HL-60 (cell line): ENCODE measurements at places on chromosomes 1 and 21.

DNA sequence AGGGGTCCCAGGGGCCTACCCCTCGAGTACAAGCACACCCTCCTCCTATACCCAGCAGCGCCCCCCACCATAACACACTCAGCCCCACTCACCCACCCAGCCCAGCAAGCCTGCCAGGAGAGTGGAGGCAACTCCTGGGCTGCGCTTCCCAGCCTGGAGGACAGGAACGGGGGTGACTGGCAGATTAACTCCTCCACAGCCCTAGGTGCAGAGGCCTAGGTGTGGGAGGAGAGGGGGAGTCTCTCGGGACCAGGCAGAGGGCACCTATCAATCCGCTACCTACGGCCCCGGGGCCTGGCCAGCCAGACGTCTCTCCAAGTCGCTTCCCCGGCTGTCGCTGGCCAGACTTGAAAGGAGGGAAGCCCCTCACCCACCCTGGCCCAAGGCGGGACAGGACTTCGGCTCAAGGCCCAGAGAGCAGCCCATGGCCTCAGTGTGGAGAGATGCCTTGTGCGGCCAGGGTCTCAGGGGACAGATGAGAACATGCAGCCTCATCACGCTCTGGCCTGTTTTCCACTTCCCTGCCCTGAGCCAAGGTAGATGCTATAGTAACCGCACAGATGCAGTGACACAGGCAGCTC lies 24.9 kb downstream of the MATN1 start:
- no peak for DNase-seq

GRCh38 chr1:232378266-232379062 lies 251.5 kb downstream of the SIPA1L2 start:
- no peak for DNase-seq

DNA sequence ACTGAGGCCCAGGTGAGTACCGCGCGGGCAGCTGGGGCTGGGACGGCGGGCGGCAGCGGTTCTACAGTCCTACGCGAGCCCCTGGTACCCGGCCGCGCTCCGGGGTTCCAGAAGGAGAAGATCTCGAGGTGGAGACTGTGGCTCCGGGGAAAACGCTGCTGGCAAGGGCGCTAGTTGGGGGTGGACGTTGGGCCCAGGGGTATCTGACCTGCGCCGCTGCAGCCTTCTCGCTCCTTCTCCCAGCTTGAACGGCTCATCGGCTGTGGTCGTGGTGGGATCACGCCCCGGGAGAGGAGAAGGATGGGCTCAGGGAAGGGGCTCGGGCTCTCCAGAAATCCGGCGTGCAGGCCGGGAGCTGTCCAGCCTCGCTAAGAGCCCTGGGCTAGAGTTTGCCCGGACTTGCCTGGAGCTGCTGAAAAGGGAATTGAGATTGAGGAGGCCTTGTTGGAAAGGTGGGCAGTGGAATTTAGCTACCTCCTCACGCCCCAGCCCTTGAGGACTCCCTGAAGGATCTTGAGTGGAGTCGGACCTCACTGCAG lies 1.1 kb upstream of the POU3F1 start:
- no peak for DNase-seq

DNA sequence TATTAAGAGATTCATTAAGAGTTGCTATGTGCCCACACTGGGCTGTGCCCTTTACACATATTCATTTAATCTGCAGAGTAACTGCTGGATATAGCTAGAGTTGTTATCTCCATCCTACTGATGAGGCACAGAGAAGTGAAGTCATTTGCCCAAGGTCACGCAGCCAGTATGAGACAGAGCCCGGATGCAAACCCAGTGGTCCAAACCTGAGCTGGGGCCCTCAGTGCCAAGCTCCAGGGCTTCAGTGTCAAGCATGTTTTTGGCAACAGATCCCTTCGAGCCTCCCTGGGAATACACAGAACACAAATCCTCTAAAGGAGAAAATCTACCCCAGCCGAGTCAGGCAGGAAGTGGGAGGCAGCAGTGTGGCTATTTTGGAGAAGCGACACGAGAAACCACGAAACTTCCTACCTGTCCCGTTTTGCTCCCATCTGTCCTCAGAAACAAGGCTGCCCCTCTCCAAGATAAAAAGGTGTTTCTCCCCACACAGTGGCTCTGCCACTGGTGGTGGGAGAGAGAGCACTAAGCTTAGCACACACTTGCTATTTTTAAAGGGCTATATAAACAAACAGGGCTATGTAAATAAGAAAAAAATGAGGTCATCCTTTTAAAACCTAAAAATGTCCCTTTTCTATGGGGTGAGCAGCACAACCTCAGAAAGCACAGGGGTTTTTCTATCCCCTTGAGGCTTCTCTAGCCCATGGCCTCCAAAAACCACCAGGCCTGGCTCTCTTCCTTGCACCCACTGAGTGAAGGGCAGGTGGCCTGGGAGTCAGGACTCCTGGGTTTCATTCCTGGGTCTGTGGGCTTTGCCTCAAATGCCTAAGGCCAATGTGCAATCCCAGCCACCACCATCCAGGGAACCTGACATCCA lies 138.6 kb upstream of the EDN2 start:
- no peak for DNase-seq

DNA sequence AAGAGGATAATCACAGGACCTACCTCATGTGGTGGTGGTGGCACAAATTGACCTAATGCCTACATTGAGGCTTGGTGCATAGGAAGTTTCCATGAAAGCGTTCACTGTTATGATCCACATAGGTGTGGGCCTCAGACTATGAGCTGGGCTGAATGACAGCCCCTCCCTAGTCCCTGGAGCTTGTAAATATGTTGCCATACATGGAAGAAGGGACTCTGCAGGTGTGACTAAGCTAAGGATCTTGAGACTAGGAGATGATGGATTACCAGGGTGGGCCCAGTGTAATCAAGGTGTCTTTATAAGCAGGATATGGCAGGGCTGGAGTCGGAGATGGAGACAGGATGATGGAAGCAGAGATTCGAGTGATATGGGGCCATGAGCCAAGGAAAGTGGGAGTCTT lies 31.0 kb upstream of the KCNE1 start:
- no peak for DNase-seq

GRCh38 chr1:22351768-22352080 lies 99.9 kb upstream of the ZBTB40 start:
- no peak for DNase-seq

DNA sequence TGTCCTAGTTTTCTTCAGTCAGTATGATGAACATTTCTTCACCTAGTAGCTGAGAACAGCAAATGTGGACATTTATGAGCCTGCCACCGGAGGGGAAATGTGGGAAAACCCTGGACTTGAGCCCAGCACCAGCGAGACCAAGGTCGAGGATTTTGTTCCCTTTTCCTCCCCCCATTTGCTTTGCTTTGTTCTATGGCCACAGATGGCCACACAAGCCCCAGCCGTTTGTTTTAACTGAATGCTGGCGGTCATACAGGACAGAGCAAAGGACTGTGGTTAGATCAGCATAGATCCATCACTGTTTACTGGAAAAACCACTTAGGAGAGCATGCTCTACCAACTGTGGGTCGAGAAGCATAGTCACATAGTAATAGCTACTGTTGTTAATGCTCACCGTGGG lies 20.9 kb downstream of the SH2D2A start:
- no peak for DNase-seq

- no peak for DNase-seq
Measured at GRCh38 chr1:243483071-243483771, 227.4 kb downstream of the SDCCAG8 start.

- DNase-seq = no peak
Measured at GRCh38 chr1:36108314-36108713, 16.7 kb downstream of the COL8A2 start.

DNA sequence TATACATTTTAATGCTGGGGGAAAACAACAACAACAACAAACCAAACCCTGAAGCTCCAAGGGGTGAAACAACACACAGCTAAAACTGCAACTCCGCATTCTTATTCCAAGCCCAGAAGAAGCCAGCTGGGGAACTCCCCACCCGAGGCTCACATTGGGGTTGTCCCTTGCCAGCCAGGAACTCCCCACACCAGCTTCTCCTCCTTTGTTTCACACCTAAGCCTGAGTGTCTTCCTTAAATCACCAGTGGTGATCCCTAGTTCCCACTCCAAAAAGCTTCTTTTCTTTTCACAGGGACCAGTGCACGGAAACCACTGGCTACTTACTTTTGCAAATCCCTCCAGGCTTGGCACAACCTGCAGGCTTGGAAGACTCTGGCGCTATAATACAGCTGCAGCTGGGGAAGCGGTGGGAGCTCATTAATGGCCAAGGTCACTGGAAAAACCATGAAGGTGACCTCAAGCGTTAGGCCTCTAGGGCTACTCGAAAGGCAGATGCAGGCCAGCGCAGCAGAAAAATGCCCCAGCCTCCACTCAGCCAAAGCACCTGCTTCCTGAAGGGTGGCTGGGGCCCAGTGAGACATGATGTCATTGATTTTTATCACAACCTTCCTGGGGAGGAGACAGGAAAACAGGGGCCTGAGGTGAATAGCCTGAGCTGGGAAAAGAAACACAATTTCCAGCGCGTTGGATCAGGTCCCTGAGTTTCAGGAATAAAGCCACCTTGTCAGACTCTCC lies 40.1 kb downstream of the TLR5 start:
- no peak for DNase-seq

DNA sequence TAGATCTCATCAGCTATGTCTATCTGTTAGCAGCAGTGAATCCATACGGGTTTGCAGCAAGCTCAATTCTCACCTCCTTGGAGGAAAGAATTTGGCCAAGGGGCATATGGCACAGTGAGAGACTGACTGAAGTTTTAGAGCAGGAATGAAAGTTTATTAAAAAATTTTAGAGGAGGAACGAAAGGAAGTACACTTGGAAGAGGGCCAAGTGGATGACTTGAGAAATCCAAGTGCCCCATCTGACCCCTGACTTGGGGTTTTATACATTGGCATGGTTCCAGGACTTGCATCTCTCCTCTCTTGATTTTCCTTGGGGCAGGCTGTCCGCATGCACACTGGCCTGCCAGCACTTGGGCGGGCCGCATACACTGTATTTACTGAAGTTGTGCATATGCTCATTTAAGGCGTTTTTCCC lies 9.2 kb upstream of the OSBPL9 start:
- no peak for DNase-seq

DNA sequence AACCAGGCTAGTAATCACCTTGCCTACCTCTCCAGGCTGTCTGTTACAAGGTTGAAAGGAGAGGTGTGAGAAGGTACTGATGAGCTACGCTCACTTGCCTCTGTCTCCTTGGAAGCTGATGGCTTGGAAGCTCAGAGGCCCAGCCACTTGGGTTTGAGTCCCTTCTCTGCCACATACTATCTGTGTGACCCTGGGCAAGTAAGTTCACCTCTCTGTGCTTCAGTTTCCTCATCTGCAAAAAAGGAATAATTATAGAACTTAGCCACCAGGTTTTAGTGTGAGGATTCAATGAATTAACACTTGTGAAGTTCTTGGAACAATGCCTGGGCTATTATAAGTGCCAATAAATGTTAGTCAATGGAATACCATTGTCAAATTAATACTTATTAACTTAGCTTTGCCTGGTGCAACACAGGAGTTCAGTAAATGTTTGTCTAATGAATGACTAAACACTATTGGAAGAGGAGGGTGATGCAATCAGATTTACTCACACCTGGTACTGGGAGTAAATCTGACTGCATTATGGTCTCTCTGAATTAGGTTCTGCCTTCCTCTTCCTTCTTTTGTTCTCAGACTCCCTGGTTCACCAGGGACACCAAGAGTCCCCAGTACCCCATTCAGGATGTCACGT lies 55.5 kb downstream of the TRABD2B start:
- no peak for DNase-seq

DNA sequence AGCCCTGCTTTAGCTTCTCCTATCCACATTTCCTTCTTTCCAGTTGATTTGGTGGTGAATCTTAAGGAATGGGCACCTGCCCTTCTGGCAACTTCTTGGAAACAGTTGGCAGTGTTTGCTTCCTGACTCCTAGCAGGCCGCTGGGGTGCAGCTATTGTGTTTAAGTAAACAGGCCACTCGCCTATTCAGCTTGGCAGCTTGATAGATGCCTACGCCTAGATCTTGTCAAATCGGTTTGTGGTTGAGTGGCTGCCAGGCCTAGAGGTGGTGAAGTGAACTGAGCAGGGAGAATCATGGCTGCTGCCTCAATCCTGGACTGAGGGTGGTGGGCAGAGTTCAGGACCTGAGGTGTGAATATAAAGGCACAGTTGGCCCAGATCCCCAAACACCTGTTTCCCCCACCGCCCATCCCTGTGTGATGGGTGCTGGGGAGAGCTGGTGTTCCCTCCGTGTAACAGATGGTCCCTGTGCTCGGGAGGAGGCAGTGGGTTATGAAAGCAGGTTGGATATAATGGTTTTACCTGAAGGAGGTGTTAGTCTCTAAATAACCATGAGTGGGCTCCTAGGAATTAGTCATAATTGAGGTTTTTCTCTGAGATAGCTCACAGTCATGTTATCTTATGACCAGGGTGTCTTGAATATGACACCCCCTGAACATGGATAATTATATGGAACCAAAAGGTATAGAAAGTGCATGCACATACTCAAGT lies 940 bp upstream of the PLA2G2C start:
- no peak for DNase-seq

GRCh38 chr1:171716616-171717015 lies 25.2 kb downstream of the VAMP4 start:
- no peak for DNase-seq

- DNase-seq = no peak
Measured at GRCh38 chr1:62727656-62728407, 39.6 kb upstream of the DOCK7 start.

DNA sequence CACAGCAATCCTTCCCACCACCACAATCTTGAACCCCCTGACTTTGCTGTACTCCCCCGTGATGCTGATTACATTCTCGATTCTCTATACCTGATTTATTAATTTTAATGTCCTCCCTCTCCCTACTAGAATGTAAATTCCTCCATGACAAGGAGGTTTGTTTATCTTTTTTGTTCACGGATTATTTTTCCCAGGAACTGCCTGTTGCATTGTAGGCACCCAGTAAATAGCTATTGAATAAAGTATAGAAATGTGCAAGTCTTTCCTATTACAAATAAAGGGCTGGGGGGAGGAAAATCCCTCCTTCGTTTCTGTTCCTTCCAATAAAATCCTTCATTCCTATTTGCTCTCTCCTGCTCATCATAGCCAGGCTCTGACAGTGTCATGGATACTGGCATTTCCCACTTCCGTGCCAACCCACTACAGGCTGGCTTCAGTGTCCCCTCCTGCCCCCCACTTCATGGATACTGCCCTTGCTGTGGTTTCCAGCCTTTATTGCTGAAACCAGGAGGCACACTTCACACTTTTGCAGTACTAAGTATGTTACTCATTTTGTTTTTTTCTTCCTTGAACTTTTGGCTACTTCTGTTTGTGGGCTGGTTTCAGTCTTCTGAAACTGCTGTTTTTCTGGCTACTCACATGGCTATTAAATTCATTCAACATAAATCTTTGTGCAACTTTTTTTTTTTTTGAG lies 7.5 kb downstream of the KIF1B start:
- no peak for DNase-seq

- DNase-seq = no peak
Measured at GRCh38 chr1:183023146-183023600, at the start of gene LAMC1. Gene LAMC1 (plus strand): TSS chr1:183023420. CDS start chr1:183023717, 297 bp downstream.

- no peak for DNase-seq
Measured at GRCh38 chr1:168454211-168454815, 89.5 kb downstream of the XCL2 start.

DNA sequence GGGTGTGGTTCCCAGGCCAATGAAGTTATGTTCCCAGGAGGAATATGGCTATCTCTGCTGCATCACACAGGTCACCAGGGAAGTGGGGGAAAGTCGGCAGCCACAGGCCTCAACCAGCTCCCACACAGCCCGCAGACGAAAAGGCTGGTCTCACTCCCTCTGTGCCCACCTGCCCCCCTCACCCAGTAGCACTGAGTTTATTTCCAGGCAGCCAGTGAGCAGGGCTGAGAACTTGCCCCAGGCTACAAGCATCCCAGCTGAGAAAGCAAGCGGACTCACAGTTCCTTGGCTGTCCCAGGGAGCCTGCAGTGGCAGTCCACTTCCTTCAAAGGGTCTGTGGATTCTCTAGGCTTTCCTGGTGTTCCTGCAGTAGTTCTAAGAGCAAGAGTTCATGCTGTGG lies 68.9 kb downstream of the SLC5A9 start:
- no peak for DNase-seq

- no peak for DNase-seq
Measured at GRCh38 chr1:89302697-89303332, 30.2 kb upstream of the GBP5 start.
